ENCODE measurements at places on chromosomes 5 and 9. TPM values are rescaled to one million over a fixed set of nuclear protein-coding genes. Genes with fewer than 3 reads are reported as not detected.

Gene AK8
- total RNA-seq, result 1.0 TPM

Gene PCDHA10
- 0.02 TPM for total RNA-seq

DNA sequence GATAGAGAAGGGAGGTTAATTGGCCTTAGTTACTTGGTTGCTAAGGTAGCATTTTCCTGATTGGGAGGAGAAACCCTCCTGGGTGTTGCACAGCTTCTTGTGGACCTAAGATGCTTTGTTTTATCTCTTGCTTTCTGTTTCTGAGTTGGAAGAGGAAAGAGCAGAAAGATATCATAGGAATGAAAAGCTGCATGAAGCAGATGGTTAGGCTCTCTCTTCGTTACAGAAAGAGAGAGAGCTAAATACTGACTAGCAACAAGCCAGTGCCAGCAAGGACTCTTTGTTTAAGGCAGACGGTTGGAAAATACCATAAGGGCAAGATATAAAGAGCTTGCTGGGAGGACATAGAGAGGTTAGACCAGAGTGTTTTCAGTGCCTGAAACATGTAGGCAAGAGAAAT, 103.1 kb downstream of the ATG10 start:
- DNase-seq, result no peak

DNA sequence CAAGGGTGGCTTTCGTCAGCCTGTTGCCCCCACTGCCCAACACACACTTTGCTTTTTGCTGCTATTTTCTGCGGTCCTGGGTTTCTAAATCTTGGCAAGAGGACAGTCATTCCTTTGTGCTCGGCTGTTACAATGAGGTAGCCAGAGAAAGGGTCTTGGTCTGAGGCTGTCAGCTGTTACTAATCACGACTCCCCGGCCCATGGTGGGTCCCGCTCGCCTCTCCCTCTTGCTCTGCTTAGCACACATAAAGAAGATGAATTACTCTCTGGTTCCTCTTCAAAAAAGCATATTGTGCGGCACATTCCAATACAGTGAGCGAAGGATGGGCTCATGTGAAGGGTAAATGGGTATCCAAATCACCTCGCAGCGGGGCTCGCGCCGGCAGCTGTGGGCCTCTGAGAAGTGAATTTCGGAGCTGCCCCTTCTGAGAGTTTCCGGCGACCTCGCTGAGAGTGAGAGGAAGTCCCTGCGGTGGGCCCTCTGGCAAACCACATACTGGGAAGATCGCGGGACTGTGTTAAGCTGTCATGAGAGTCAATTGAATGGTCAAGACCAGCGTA, 56.0 kb downstream of the SLC1A3 start:
- no peak for DNase-seq

Gene SCGB3A1
- total RNA-seq, result not detected

Gene TAF1L
- total RNA-seq, result not detected

GRCh38 chr5:55902696-55903095, 51.5 kb downstream of the IL31RA start:
- DNase-seq, result no peak

Gene PCDHB12
- total RNA-seq, result 0.12 TPM

DNA sequence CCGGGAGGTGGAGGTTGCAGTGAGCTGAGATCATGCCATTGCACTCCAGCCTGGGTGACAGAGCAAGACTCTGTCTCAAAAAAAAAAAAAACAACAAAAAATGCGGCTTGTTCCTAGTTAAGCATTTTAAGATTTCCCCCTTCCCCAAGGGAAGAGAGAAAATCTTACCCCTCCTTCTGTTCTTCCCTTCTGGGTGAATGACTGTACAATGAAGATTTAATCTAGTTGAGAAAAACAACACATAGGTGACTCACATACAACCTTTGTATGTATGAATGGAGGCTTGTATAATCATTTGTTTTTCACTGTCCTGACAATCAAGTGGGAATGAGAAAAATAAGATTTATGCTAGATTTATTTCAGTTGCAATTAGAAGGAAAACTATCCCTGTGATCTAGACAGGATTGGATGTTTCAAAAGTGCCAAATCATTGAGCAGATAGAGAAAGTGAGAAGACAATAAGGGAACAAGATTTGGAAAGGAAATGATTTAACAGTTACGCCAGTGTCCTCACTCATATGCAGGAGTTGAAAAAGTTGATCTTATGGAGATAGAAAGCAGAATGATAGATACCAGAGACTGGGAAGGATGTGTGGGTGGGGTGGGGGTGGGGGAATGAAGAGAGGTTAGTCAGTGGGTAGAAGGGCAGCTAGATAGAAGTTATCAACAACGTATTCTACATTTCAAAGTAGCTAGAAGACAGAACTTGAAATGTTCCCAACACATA, 16.7 kb downstream of the GDA start:
- no peak for DNase-seq

- DNase-seq, result peak; percentile 31
These were observed 76.1 kb downstream of the TLE1 start for GRCh38 chr9:81613002-81613812.

- no peak for DNase-seq
These were observed 162.5 kb downstream of the ELAVL2 start for GRCh38 chr9:23663536-23663935.

GRCh38 chr5:81181576-81182316, 51.4 kb upstream of the CKMT2 start:
- DNase-seq, result no peak

Gene TBCA
- total RNA-seq, result 330 TPM

DNA sequence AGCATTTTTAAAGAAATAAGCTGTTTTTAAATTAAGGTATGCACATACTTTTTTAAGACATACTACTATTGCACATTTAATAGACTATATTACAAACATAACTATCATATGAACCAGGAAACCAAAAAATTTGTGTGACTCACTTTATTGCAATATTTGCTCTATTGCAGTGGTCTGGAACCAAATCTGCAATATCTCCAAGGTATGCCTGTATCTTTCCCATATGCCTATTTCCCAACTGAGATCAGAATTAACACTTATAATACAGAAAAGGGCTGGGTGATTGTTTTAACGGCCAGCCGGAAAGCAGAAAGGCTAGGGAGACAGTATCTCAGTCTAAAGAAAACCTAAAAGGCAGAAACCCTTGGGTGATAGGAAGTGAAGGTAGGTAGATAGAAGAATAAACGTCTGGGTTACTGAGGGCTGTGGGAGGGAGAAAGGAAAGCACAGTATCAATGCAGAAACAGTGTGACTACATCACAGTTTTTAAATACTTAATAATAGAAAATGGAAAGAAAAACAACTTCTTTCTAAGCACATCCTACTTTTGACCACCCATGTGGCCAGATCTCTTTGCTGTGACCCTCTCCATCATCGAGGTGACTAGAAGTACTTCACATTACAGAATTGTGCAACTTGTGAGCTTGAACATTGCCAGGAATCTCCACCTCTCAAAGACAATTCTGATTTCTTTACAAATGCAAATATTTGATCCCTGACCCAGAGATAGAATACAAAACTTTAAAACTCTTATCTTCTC, 126.4 kb downstream of the LPAR1 start:
- DNase-seq, result peak; percentile 35

DNA sequence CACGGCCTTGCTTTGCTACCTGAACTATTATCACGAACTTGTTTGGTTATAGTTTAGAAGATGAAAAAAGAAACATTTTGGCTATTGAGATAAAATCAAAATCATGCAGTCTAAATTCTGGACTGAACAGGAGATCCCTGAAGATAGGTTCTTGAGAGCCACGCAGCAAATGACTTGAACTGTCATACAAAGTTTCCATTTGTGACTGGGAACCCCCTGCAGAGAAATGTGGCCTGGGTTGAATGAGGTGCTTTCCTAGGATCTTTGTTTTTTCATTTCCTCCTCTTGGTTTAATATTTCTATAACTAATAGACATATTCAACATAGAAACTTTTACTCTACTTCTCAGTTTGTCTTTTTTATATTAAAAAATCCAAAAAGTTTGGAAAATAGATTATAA, 184.7 kb upstream of the TRPM3 start:
- no peak for DNase-seq

GRCh38 chr5:104048231-104048630, 485.6 kb upstream of the NUDT12 start:
- DNase-seq, result no peak

DNA sequence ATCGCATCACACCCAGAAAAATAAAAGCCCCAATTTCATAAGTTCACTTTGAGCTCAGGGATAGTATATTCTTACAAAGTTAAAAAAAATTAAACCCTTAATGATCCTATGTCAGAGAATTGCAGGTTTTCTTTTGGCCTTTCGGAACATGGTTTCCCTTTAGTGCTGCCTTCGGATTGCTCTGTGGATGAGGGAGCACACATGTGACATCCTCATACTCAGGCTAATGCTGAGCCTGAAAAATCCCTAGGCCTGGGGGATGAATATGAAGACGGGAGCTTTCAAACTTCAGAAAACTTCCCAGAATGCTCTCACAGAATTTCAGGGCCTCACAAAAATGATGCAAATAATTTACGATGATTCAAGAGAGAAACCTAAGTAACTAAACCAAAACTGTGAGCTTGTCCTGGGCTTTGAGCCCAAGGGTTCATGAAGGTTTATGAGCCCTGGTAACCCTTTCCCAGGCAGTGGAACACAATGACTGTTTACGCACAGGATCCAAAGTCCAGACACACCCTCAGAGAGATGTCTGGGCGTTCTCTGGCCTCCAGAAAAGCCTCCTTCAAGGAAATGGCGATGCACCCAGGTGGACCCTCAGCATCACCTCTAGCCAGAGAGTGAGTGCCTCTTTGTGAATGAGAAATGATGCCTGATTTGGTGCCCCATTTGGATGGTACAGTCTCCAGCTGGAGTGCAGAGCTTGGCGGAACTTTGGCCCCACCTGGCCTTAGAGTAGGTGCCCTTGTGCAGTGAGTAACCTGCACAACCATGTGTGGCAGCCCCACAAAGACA, 145.4 kb downstream of the ENTREP1 start:
- DNase-seq, result peak; percentile 1

DNA sequence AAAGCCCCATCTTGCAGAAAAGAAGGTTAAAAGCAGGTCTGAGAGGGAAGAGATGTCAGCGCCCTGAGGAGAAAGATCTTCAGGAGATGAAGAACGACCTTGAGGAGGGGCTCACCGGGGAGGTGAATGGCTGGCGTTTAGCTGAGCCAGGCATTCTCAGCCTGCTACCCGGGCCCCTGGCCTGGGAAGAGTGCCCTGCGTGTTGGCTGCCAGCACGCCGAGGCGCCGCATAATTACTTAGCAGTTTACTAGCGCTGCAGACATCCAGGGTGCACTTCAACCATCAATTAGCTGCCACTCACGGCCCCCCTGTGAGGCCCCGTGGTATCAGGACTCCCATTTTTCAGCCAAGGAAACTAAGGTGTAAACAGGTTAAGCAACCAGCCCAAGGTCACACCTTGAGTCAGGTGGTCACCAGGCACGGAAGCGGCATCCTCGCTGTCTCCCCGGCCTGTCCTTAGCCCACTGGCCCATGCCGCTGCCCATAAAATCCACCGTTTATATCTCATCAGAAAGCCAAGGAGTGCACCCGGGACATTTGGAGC, 551.9 kb downstream of the BNC2 start:
- DNase-seq, result no peak

GRCh38 chr9:75198436-75198835, 110.1 kb downstream of the OSTF1 start:
- DNase-seq, result no peak

GRCh38 chr5:45826055-45826454, 129.9 kb upstream of the HCN1 start:
- no peak for DNase-seq

DNA sequence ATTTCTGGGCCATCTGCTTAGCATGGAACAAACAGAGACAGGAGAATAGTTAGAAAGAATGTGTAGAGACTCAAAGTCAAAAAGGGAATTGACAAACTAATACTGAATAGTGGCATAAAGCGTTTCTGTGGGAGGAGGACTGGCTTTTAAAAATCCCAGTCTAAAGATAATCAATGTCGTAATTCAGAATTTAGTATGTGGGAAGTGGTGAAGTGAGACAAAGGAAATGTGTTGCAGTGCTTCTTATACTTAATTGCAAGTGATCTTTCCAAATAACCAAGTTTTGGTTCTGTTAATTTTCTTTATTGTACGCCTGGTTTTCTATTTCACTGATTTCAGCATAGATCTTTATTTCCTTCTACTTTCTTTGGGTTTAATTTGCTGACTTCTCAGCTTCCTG, 133.2 kb downstream of the ENTREP1 start:
- no peak for DNase-seq

All from Caco-2 (cell line).